ENCODE measurements at places on chromosomes 2 and 18.

GRCh38 chr18:24567199-24567598 lies 106.8 kb downstream of the HRH4 start:
- no peak for DNase-seq

GRCh38 chr18:76075777-76076176 lies 419.3 kb downstream of the ZNF516 start:
- no peak for DNase-seq

DNA sequence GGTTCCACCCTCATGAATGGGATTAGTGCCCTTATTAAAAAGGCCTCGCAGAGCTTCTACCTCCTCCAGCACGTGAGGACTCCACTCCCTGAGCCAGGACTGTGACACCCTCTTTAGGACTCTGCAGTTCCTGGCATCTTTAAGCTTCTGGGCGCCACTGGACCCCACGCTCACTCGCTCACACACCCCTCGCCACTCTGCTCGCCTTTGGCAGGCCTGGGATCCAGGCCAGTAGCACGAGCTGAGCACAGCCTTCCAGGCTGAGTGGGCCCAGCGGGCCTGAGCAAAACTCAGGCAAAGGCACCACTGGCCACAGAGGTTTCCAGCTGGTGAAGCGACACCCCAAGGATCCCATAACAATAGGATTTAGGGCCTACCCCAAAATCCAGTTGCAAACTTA lies 107.9 kb upstream of the GPC1 start:
- no peak for DNase-seq

GRCh38 chr2:16546128-16546754 lies 119.4 kb downstream of the CYRIA start:
- DNase-seq: no peak

GRCh38 chr18:66209656-66210055 lies 394.2 kb downstream of the CDH19 start:
- no peak for DNase-seq

GRCh38 chr2:201942531-201942930 lies 91.1 kb upstream of the FZD7 start:
- no peak for DNase-seq

DNA sequence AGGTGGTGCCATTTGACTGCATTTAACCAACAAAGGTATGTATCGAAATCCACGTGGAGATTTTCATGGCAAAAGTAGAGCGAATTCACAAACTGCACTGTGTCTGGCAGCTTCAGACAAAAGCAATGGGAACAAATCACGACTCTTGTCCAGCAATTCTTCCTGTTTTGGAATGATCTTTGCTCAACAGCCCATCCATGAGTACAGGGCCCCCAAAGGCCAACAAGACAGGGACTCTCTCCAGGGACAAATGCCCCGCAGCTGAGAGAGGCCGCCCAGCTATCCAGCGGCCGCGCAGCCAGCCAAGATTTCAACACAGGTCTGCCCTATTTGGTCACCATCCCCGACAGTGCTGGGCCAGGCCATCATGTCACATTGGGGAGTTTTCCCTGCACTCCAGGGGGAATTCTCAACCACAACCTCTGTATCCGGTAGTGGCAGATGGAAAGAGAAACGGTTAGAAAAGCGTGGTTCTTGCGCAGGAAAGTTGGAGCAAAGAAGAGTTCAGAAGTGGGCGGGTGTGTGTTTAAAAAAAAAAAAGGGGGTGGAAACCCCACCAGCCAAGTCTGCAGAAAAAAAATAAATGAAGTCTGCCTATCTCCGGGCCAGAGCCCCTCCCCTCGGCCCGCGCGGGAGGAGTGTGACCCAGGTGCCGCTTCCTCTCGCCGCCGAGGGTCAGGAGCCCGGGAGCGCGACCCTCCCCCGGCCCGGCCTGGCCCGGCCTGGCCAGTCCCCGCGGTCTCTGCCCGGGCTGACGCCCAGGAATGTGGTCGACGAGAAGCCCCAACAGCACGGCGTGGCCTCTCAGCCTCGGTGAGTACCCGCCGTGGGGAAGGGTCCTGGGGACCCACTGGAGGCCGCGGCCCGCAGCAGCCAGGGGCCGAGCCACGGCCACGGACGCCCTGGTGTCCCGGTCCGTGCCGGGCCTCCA lies at the start of gene GYPC:
Gene GYPC (plus strand): TSS at position 659 of the 931 bp plus-strand sequence. CDS start 106 bp downstream, at position 765.
- no peak for DNase-seq
